ENCODE measurements at places on chromosomes 1 and 21.
A peak's percentile ranks its signal among the peaks of the same experiment; 100 is the strongest.

- DNase-seq = no peak
Measured at GRCh38 chr1:10897981-10898728, 101.7 kb upstream of the CASZ1 start.

GRCh38 chr1:207698822-207699483 lies 52.9 kb upstream of the CD46 start:
- peak; percentile 43 for DNase-seq

DNA sequence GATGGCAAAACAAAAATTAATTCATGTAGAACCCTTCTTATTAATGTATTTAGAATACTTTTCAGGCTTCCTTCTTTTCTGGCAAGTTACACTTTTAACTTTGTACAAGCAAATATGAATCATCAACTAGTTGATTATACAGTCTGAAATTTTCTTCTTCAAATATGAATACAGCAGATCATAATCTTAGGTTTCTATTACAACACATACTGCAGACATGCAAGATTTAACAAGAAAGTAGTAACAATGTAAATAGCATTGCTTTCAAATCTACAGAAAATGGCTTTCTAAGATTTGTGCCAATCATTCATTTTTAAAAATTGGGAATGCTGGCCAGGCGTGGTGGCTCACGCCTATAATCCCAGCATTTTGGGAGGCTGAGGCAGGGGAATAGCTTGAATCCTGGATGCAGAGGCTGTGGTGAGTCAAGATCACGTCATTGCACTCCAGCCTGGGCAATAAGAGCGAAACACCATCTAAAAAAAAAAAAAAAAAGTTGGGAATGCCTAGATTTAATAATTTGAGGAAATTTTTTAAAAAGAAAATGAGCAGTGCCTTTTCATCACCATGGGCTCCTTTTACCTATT lies 68.4 kb upstream of the DPYD start:
- DNase-seq = no peak

DNA sequence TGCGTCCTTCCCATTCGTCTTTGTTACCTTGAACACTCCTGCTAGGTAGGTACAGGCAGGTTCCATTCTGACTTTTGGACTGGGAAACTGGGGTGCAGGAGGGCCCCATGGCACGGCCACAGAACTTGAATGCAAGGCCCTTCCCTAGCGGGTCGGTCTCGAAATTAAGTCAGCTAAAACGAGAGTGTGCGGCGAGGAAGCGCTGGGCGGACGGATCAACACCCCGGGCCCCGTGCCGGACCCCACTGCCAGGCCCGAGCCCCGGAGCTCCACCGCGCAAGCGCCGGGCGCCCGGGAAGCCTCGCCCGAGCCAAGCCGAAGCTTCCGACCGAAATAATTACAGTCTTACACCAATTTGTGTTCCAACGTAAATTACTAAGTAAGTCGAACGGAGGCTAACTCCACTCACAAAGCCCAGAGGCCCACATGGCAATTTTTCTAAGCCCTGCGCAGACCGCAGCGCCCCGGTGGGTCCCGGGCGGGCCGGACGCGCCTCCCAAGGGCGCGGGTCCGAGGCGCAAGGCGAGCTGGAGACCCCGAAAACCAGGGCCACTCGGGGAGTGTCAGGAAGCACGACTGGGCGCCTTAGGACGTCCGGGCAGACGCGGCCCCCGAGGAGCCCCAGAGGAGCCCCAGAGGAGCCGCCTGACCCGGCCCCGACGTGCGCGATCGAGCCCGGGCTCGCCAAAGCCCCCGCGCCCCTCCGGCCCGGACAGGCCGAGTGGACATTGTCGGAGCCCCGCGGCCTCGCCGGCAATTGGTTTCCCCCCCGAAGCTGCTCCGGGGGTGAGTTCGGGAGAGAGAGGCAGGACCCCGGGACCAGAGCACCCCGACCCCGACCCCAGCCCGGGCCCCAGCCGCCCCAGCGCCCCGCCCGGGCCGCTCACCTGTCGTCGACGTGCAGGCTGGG lies 624 bp downstream of the RIPK4 start:
- no peak for DNase-seq

GRCh38 chr1:1806890-1807289 lies 28.6 kb upstream of the NADK start:
- DNase-seq = no peak

GRCh38 chr1:2311184-2312032 lies 79.9 kb downstream of the MORN1 start:
- DNase-seq = no peak

- DNase-seq = no peak
Measured at GRCh38 chr1:225825078-225825477, 15.2 kb downstream of the EPHX1 start.

DNA sequence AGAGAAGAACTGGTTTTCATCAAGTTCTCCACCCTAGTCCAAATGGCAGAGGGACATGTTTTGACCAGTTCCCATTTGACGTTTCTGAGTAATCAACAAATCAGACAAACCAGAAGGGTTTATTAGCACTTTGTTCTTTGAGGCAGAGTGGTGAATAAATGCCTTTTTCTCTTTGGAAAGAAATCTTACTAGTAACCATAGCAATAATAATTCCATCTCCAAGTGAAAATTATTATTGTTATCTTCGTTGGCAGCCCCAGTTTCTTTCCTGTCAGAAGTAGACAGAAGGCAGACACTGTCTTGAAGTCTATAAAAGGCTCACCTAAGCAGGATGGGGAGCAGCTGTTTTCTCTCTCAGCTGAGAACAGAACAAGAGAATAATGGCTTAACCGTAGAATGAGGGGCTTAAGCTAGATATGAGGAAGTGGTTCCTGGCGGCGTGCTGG lies 391.6 kb downstream of the PBX1 start:
- DNase-seq = no peak

DNA sequence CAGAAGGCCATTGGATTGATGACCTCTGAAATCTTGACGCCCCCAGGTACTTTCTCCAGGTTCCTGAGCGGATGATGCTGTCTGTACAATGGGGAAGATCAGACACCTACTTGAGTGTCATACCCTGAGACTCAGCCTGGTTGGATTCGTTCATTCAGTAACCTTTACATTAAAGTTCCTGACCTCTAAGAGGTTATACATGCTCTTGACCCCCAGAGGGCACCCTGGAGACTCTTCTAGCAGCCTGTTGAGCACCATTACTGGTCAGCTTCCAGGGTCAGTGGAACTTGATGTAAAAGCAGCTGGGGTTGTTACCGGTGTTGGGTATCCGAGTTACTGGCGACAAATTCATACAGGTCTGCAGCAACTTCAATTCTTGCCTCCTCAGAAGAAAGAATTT lies 114.3 kb upstream of the ZNF678 start:
- peak; percentile 22 for DNase-seq

DNA sequence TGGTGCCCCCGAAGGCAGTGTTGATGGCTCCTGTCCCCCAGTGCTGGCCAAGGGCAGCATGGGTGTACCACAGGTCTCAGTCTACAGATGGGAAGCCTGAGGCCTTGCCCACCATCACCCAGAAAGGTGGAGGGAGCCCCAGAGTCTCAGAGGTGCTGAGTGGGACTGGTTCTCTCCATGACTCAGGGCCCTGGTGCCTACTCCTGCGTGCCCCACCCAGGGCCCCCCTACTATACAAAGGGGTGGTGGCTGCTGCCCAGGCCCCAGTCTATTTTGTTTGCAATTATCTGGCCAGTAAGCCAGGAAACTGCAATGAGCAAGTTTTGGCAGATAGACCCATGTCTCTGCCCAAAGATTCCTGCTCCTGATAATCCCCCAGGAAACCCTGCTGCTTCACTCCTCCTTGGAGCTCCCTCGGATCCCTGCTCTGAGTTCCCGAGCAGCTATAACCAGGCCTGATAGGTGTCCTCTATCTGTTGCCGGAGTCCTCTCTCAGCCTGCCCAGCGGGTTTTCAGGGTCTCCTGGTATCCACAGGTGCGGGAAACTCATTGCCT lies 41.7 kb downstream of the EDN2 start:
- no peak for DNase-seq

- DNase-seq = no peak
Measured at GRCh38 chr1:202250982-202251381, 57.4 kb downstream of the LGR6 start.

GRCh38 chr1:47469390-47469759 lies 31.5 kb downstream of the FOXD2 start:
- no peak for DNase-seq

DNA sequence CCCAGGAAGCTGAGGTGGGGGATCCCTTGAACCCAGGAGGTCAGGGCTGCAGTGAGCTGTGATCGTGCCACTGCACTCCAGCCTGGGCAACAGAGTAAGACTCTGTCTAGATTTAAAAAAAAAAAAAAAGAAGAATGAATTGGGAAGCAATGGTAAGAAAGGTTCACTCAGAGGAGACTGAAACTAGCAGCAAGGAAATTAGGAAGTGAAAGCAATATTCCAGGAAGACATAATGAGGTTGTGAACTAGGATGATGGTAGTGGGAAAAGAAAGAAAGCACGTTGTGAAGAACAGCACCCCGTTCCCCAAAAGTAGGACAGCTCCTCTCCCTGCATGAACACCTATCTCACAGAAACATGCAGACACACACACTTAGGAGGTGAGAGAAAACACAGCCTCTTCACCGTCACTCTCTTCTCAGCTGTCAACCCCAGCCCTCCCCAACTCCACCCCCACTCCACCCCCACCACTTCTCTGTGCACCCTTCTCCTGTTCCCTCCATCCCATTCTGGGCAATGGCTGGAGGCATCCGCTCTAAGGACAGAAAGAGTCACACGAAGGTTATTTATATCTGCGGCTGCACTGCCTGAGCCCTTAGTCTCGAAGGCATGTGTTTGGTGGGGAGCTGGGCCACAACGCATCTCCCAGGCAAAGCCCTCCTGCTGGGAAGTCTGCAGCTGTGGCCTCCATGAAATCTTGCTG lies 101.8 kb upstream of the LPGAT1 start:
- no peak for DNase-seq

- no peak for DNase-seq
Measured at GRCh38 chr1:15137809-15138208, 15.7 kb upstream of the TMEM51 start.

DNA sequence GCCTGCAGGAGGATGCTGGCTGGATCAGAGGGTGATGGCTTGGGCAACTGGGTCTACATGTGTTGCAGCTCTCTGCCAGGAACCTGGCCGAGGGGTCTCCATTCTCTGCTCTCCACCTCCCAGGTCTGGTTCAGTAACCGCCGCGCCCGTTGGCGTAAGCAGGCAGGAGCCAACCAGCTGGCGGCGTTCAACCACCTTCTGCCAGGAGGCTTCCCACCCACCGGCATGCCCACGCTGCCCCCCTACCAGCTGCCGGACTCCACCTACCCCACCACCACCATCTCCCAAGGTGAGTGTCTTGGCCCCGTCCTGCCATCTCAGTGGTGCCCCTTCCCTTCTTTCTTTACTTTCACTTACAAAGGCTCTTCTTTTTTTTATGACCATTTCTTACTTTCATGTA lies 69.9 kb downstream of the PAX7 start:
- DNase-seq = no peak

- no peak for DNase-seq
Measured at GRCh38 chr1:47803815-47804501, 193.2 kb downstream of the TRABD2B start.

DNA sequence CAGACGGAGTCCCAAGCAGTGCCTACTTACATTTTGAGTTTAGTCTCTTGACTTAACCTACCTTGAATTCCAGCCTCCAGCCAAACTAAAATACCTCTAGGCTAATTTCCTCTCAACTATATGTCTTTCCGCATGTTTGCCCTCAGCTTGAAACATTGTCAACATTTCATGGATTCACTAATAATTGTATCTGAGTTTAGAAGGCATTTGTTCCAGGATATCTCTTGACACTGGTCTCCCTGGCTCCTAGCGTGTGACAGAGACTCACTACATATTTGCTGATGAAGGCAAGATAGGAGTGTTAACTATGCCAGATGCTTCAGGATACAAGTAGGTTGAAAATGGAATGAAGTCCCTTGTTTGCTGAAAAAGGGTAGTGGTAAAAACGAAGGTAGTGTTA lies 136.1 kb downstream of the GREM2 start:
- no peak for DNase-seq

- DNase-seq = peak; percentile 60
Measured at GRCh38 chr1:109532365-109533136, 7.1 kb upstream of the GPR61 start.

- no peak for DNase-seq
Measured at GRCh38 chr1:20354610-20355009, 63.9 kb downstream of the VWA5B1 start.

DNA sequence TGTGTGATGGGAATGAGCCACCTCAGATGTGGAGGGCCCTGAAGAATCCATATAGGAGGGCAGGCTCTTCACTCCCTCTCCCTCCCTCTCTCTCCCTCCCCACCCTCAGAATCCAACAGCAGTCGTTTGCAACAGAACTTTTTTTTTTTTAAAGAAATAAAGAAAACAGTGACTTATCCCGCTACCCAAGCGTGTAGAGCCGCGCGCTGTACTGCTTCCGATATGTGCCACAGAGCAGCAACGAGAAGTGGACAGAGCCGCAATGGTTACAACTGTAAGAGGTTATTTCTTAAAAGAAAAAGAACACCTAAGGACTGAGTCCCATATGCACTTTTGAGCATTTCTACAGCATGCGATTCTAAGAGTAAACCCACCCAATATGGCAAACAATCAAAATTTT lies 7.4 kb upstream of the NADK start:
- no peak for DNase-seq
